ENCODE measurements at places on chromosomes 11 and 22.

DNA sequence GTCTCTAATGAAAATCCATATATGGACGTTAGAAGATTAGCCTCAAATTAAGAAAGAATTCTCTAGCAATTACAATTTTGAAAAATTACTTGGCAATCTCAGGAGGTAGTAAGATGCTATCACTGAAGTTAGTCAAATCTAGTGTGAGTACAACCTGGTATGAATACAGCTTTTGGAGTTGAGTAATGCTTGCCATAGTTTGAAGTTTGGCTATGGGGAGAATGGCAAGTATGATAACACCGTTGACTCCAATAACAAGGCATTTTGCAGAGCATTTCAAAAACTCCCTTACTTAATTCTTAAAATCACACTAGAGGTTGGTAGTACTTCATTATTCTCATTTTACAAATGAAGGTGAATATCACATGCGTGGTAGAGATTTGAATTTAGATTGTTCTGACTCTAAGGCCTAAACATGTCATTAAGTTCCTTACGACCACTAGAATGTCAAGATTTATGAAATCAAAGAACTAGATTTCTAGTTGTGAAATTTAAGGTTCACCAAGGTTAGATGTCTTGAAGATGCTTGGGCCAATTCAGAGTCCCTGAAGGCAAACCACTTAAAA is 355.4 kb downstream of the ETS1 start:
- no peaks in the 10 kb centered on the region for H3K36me3 ChIP-seq
- H3K4me1 ChIP-seq, result no peaks in the 10 kb centered on the region
- H3K4me3 ChIP-seq, result no peak overlapping the region

- DNase-seq, result no peak
- no peaks in the 10 kb centered on the region for H3K36me3 ChIP-seq
- no peaks in the 10 kb centered on the region for H3K27me3 ChIP-seq
- no peak overlapping the region for H3K27ac ChIP-seq
- H3K4me3 ChIP-seq, result no peak overlapping the region
These were observed 5.6 kb upstream of the PRG2 start for GRCh38 chr11:57395905-57396623.

GRCh38 chr22:38353701-38354100 is 36.5 kb upstream of the CSNK1E start:
- H3K4me1 ChIP-seq, result peaks cover 10% of the 10 kb centered on the region
- DNase-seq, result no peak
- H3K36me3 ChIP-seq, result no peaks in the 10 kb centered on the region
- no peaks in the 10 kb centered on the region for H3K27me3 ChIP-seq

- H3K27ac ChIP-seq, result no peak overlapping the region
- no peaks in the 10 kb centered on the region for H3K4me1 ChIP-seq
- H3K27me3 ChIP-seq, result no peaks in the 10 kb centered on the region
- DNase-seq, result no peak
- no peaks in the 10 kb centered on the region for H3K36me3 ChIP-seq
These were observed 65.4 kb upstream of the ZC3H12C start for GRCh38 chr11:110027627-110028371.

DNA sequence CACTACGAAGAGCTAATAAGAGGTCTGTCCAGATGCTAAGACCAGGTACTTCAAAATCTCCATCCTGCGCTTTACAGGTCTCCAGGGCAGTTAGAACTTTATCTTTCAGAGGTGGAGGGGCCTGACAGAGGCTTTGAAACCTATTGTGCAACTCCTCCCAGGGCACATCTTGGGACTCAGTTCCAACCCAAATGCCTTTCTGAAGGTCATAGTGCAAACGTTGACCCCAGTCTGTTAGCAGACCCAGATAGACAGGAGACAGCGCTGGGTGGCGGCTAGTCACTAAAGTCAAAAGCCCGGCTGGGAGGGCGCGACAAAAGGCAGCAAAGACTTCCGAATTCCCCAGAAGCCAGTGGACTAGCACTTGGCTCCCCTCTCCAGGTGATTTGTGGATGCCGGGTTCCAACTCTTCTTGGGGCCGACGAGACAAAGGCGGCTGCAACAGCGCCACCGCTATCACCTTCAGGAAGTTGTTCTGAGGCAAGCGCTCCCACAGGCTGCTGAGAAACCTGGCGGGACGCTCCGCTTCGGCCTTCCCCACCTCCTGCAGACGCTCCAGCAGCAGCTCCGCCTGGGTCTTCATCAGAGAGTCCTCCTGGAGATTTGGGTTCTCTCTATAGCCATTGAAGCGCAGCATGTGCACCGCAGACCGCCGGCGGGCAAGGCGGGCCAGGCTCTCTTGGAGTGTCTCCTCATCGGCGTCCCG is 728 bp downstream of the FANCF start:
- no peaks in the 10 kb centered on the region for H3K36me3 ChIP-seq
- no peaks in the 10 kb centered on the region for H3K27me3 ChIP-seq
- peak overlapping the region; percentile 96 for H3K27ac ChIP-seq
- DNase-seq, result peak; percentile 88
- peak overlapping the region; percentile 86 for H3K4me3 ChIP-seq

DNA sequence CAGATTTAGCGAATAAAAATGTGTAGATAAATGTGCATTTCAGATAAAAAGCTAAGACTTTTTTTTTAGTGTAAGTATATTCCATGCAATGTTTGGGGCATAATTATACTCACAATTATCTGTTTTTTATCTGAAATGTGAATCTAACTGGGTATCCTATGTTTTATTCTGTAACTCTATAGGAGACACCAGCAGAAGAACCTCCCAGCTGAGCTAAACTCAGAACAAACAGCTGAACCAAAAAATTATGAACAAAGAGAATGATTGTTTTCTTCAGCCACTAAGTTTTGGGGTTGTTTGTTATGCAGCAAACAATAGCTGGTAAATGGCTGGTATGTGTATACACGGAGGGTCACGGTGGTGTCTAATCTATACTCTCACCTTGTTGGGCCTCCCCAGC is 42.9 kb downstream of the FBXO7 start:
- peaks cover 10% of the 10 kb centered on the region for H3K36me3 ChIP-seq
- no peak for DNase-seq
- H3K27ac ChIP-seq, result no peak overlapping the region
- no peaks in the 10 kb centered on the region for H3K27me3 ChIP-seq
- no peak overlapping the region for H3K4me3 ChIP-seq

GRCh38 chr11:113243696-113244095 is 70.7 kb upstream of the TTC12 start:
- H3K36me3 ChIP-seq, result no peaks in the 10 kb centered on the region
- no peaks in the 10 kb centered on the region for H3K4me1 ChIP-seq
- no peak for DNase-seq
- no peaks in the 10 kb centered on the region for H3K27me3 ChIP-seq
- H3K4me3 ChIP-seq, result no peak overlapping the region

GRCh38 chr11:75644370-75644769 is 24.5 kb downstream of the MAP6 start:
- H3K27me3 ChIP-seq, result no peaks in the 10 kb centered on the region
- no peak for DNase-seq
- no peaks in the 10 kb centered on the region for H3K4me1 ChIP-seq
- H3K4me3 ChIP-seq, result no peak overlapping the region
- no peak overlapping the region for H3K27ac ChIP-seq

GRCh38 chr11:57476757-57477506 is 16.6 kb downstream of the RTN4RL2 start:
- H3K36me3 ChIP-seq, result no peaks in the 10 kb centered on the region
- peaks cover 40% of the 10 kb centered on the region for H3K27me3 ChIP-seq
- H3K4me3 ChIP-seq, result peak overlapping the region; percentile 42
- H3K27ac ChIP-seq, result no peak overlapping the region

- H3K27ac ChIP-seq, result no peak overlapping the region
- H3K27me3 ChIP-seq, result no peaks in the 10 kb centered on the region
These were observed 194.9 kb downstream of the SWAP70 start for GRCh38 chr11:9858822-9859221.

GRCh38 chr11:69874178-69874983 is 55.2 kb upstream of the FGF3 start:
- no peak overlapping the region for H3K27ac ChIP-seq
- no peaks in the 10 kb centered on the region for H3K4me1 ChIP-seq
- no peak overlapping the region for H3K4me3 ChIP-seq

- no peaks in the 10 kb centered on the region for H3K4me1 ChIP-seq
- H3K27me3 ChIP-seq, result no peaks in the 10 kb centered on the region
- no peak overlapping the region for H3K27ac ChIP-seq
- H3K36me3 ChIP-seq, result no peaks in the 10 kb centered on the region
- DNase-seq, result peak; percentile 29
These were observed 81.4 kb downstream of the TBC1D22A start for GRCh38 chr22:46843821-46844255.

- H3K4me1 ChIP-seq, result no peaks in the 10 kb centered on the region
- no peak overlapping the region for H3K27ac ChIP-seq
- H3K4me3 ChIP-seq, result no peak overlapping the region
- H3K27me3 ChIP-seq, result no peaks in the 10 kb centered on the region
- no peak for DNase-seq
- H3K36me3 ChIP-seq, result peaks cover 4% of the 10 kb centered on the region
These were observed 25.9 kb downstream of the ZNF195 start for GRCh38 chr11:3353066-3353465.

DNA sequence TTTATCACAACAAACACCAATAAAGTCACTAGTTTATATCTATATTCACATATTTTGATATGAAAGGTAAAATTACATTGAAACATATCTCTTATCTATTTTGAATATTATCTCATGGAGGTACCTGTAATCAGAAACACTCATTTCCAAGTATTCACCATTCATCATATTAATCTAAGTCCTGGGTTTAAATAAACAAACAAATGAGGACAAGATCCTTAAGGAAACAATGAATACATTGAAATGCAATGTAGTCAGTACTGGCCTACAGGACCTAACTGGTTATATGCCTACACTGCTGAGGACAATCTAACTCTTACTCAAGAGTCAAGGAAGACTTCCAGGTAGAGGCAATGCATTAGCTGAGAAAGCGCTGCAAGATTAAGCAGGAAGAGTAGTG is 1411.9 kb upstream of the RAG2 start:
- H3K27ac ChIP-seq, result no peak overlapping the region
- peaks cover 1% of the 10 kb centered on the region for H3K27me3 ChIP-seq
- no peak for DNase-seq
- no peaks in the 10 kb centered on the region for H3K36me3 ChIP-seq
- H3K4me3 ChIP-seq, result no peak overlapping the region
- H3K4me1 ChIP-seq, result no peaks in the 10 kb centered on the region

DNA sequence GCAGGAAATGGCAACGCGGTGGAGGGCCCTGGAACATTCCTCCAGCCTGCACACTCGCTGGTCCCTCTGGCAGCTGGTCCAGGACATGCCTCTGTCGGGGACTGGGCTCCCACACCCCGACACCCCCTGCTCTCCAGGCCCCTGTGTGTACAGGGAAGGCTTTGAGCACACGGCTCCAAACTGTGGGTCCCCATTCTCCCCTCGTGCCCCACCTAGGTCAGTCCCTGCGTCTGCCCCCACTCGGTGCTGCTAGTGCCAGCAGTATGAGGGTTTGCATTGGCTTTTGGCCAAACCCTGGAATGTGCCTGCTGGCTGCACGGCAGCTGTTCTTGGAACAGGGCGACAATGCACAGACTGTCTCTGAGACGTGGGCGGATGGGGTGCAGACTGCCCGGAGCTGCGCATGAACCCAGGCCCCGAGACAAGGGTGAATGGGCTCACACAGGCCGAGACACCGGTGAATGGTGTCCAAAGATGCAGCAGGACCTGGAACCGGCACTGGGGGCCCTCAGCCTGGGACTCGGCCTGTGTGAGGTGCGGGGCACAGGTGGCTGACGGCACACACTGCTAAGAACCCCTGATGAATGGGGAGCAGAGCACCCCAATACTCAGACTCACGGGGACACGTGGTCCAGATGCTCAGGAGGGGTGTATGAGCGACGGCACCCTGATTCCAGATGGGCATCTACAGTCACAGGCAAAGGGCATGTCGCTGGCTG is 7.5 kb upstream of the SYT8 start:
- no peaks in the 10 kb centered on the region for H3K36me3 ChIP-seq
- H3K4me1 ChIP-seq, result no peaks in the 10 kb centered on the region
- no peak for DNase-seq
- no peak overlapping the region for H3K27ac ChIP-seq

DNA sequence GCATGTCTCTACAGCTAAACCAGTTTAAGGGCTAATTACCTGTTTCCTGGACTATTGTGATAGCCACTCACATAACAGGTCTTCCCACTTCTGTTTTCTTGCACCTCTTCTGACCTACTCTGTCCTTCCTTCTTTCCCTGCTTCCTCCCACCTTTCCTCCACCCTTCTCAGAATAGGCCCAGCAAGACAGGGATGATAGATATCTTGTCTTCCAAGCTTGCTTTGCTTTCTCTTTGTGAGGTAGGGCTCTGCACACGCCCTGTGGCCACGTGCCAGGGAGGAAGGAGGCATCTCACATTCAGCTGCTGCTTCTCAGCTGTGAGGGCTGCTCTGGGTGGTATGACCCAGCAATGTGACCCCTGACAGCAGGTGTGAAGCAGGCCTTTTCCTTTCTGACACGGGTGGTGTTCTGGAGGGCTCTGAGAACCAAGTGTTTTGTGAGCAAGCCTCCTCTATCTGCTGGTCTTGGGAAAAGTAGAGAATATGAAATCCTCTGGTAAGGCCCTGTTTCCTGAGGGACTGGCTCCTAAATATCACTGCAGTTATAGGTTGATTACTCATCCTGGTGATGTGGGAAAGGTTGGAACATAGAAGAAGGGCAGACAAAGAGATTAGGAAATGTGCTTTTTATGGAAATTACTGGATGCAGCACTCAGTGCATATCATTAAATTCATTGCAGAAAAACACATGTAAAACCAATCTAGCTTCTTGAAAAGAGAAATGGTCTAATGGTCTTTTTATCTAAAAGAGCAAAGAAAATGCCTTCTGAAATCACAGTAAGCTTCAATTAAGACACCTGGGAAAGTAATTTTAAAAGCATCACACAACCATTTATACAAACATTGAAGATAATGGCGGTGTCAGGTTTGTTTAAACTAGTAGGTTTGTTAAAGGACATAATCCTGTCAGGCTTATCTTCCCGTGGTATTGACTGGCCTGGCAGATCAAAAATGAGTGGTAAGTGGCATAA is 8.5 kb downstream of the AMOTL1 start:
- peaks cover 8% of the 10 kb centered on the region for H3K4me1 ChIP-seq
- DNase-seq, result no peak
- H3K27ac ChIP-seq, result no peak overlapping the region
- no peaks in the 10 kb centered on the region for H3K36me3 ChIP-seq
- H3K27me3 ChIP-seq, result no peaks in the 10 kb centered on the region

DNA sequence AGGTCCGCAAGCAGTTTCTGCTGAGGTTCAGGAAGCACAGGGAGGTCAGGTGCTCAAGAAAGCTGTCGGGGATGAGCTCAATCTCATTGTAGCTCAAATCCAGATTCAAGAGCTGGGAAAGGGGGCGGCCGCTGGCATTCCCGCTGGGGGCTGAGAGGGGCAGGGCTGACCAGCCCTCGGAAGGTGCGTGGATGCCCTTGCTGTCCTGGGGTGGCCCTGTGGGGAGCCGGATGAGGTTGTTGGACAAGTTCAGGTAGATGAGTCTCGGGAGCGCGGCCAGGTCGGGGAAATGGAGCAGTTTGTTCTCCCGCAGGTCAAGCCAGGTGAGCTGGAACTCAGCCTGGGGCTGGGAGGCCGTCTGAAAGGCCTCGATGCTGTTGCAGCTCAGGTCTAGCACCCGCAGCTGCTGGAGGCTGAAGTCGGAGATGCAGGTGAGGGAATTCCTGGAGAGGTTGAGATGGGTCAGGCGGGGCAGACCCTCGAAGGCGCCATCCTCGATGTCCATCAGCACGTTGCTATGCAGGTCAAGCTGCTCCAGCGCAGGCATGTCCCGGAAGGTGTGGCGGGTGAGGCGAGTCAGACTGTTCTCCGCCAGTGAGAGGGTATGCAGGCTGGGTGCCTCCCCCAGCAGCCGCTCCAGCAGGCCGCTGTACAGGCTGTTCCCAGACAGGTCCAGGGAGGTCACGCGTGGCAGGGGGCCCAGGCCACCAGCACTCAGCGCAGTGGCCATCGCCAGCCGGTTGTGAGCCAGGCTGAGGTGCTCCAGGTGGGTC is 9.8 kb downstream of the LRRC32 start:
- no peaks in the 10 kb centered on the region for H3K36me3 ChIP-seq
- H3K4me3 ChIP-seq, result no peak overlapping the region
- no peaks in the 10 kb centered on the region for H3K27me3 ChIP-seq
- no peak overlapping the region for H3K27ac ChIP-seq
